Suppressor macrophage (primary cell): ENCODE measurements at places on chromosomes 1 and 21.

DNA sequence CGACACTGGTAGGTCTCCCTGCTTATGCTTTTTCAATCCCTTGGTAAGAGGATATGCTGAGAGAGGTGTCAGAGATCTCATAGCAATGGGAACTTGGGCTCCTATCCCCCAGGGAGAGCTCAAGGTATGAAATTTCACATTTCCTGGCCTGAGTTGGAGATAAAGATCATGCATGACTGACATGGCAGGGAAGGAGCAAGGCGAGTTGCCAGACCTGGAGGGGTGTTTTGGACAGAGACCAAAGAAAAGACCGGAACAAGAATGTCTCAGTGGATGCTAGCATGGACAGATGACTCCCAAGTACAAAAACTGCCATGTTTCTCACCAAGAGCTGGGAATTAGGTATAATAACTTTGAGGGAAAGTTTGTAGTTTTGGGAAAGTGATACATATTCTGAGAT lies 334.1 kb upstream of the B3GALT2 start:
- no peak for DNase-seq

DNA sequence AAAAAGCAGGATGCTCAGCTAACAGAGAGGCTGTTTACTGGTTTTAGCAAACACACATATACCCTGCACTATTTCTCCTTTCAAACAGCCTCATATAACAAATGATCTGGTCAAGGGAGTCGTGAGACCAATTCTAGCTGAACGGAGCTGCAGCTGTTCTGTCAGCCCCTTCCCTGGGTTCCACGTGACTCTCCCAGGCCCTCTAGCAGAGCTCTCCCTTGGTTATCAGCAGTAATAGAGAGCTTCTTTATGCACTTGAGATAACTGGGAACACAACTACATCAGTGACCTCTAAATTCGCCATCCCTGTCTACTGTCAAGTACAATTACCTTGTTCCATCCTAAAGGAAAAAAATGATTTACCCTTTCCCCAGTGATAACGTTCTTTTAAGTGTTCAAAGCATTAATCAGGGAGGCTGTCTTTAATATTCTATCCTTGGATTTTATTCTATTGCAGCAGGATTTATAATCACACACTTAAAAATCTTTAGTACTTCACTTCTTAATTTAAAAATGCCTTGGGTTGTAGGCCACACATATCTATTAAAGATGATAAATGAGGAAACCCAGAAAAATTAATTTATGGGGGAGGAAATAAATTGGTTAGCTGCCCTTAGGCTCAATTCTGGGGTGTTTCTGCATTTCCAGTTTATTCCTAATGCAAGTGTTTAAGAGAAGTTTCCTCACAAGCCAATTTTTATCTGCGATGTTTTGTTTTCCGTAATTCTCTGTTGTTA lies 28.2 kb downstream of the PTGER3 start:
- no peak for DNase-seq

DNA sequence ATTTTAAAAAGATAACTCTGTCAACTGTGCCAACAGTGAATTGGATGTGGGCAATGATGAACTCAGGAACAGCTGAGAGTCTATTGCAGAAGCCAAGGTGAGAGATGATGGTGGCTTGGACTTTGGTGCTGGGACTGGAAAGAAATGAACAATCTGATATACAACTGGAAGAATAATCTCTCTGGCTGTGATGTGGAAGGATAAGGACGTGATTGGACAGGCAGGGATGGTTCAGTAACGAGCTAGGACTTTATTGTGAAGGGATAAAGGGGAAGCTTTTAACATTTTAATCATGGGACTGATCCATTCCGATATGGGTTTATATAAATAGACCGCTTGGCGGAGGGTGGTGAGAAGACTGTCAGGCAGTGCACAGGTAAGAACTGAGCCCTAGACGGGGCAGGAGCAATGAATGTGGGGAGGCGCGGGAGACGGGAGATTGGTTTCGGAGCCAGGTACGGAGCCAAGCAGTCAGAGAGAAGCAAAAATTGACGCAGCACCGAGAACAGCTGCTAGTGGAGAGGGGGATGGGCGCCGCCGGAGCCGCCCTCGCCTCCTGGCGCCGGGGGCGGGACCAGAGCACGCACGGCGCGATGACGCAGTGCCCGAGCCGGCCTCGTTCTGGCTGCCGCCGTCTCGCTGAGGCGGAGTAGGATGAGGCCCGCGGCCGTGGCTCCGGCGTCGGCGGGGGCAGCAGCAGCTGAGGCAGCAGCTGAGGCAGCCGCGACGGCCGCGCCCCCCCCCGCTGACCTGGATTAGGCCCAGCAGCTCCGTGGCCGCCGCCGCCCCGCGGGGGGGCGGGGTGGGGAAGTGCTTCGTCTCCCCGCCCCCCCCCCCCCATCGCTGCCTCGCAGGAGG lies at the start of gene RNF11:
TSS of gene RNF11 (plus strand) at position 601 of the 858 bp plus-strand sequence. CDS start 484 bp downstream, outside the sequence.
- DNase-seq = peak; percentile 93

DNA sequence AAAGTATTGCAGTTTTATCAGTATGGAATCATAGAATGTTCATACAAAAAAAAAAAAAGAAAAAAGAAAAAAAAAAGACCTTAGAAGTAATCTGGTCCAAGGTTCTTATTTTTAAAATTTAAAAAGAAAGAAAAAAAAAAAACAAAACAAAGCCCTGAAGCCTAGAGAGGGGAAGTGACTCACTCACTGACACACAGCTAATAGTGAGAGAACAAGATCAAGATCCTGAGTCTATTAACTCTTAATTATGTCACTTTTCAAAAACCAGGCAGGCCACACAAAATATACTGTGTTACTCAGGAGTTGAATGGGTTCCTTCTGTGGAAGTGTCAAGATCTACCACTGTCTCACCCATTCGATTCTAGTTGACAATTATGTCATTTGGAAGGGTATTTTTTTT lies 433.9 kb upstream of the DAB1 start:
- DNase-seq = no peak

DNA sequence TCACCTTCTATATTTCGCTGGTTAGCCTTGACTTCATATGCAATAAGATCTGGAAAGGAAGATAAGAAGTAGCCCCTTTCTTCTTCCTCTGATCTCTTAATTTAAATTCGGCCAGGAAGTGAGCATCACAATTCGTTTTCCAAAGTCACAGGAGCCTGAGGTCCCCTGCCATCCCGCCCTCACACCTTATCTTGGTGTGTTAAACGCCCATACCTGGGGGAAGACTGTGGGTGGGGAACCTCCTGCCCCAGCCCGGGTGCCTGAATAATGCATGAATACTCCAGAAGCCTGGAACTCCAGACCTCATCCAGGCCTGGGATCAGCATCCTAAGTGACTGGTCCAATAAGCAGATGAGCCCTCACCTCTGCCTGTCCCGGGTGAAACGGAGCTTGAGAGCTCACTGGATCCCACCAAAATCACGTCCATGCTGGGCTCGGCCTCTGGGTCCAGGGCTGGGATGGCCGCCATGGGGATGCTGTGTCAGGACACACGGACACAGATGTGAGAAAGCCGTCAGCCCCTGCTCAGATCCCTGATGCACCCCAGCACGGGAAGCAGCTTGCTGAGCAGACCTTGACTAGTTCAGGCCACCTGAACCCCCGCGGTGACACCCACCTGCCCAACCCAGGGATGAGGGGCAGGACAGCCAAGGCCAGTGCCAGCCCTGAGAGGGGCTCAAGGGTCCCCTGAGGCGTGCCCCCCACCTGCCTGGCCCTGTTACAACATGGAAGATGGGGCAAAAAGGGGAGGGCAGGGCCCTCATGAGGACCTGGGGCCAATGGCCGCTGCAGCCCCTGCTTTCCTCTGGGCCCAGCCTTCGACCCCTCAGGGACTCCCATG lies 686 bp downstream of the DNMT3L start:
- DNase-seq = no peak

GRCh38 chr1:61119085-61119484 lies 36.7 kb downstream of the NFIA start:
- no peak for DNase-seq

DNA sequence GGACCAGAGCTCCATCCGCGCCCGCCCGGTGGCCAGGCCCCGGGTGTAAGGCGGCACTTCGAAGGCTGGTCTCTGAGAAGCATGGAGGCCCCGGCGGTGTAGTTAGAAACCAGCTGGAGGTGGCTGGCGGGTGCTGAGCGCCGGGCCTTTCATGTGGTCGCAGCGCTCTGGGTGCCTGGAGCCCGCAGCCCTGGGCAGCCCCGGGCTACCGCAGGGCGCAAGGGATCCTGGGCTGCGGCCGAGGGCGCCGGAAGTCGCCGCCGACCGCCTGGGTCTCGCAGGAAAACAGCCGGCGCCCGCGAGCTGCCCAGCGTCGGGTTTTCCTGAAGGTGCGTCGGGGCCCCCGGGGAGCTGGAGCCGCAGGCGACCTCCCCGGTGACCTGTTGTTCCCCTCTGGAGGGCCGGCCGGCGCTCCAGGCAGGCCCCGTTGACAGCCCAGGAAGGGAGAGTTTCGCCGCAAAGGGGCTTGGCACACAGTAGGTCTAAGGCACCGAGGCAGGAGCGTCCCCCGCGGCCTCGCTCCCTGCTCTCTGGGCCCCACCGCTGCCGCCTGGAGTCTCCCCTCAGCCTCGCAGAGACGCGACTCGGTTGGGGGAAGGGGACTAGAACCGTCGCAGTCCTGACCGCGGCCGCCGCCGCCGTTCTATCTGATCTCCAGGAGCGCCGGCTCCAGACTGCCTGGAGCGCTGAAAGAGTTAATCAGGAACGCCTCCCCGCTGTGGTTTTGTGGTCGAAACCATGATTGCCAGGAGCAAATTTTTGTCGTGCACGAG lies 2.7 kb downstream of the GRHL3 start:
- peak; percentile 66 for DNase-seq

- peak; percentile 17 for DNase-seq
Observed at GRCh38 chr1:245091818-245092637, 62.8 kb upstream of the KIF26B start.

GRCh38 chr1:28002600-28002999 lies 42.8 kb downstream of the XKR8 start:
- DNase-seq = no peak

DNA sequence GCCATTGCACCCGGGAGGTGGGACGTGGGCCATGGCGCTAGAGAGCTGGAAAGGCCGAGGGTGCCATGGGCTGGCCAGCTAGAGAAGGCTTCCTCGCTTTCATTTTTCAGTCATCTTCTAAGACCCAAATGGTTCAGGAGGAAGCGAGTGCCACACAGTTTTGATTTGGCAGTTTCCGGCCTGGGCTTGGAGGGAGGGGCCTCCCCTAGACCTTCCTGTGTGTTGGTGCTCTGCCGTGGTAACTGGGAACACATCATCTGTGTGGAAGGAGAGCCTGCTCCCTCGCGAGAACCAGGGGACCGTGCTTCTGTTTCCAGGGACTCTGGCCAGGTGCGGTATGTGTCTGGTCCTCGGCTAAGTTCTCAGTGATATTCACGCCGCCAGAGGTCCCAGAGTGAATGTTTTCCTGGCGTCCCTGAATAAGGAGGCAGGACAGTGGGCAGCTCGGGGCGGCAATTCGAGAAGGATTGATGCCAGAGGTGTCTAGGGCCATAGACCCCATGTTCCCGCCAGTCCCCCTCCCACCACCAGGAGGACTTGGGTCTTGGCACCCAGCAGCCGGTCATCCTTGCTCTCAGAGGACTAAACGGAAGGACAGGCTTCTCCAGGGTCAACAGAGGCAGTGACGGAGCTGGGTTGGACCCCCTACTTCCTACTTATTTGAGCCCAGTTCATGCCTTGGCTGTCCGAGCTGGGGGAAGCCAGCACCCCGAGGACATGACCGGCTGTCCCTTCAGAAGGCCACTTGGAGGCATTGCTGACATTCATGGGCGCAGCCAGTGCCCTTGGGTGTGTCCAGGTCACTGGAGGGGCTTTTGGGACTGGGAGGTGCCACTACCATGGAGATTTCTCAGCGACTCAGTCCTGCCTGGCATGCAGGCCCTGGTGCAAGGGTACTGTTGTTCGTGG lies 2.7 kb upstream of the NPHP4 start:
- DNase-seq = peak; percentile 52

- no peak for DNase-seq
Observed at GRCh38 chr1:114435088-114435715, 75.8 kb downstream of the TRIM33 start.

DNA sequence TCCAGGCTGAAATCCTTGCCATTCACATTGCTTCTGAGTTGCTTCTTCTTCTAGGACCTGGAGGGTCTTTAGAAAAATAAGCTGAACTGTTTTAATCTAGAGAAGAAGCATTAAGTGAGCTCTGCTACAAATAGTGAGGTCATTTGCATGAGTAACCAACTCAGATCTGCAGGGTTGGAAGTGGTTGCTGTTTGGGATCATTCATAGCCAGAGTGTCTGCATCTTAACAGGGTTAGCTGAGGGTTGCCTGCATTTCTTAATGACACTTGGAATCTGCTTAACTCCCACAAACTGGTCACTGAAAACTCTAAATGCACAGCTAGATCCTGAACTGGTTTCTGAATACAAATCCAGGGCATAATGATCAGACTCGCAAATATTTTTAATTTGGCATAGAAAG lies 9.9 kb downstream of the CNIH3 start:
- no peak for DNase-seq

GRCh38 chr1:242185731-242186130 lies 186.8 kb upstream of the MAP1LC3C start:
- DNase-seq = no peak

DNA sequence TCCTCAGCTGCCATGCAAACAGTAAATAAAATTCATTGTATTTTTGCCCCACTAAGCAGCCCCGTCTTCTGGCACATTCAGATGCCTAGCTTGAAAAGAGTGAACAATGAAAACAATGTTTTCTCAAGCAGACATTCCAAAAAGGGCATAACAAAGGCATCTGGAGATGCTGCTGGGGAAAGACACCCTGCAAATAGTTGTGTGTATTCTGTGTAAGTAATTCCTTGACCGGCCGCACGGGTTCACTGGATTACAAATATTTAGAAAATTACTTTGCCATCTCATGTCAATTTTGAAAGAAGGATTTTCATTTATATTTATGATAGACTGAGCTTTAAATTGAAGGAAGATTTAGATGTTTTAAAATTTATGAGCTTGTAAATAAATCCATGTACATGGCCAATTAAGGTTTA lies 142.2 kb downstream of the SLC45A1 start:
- no peak for DNase-seq

DNA sequence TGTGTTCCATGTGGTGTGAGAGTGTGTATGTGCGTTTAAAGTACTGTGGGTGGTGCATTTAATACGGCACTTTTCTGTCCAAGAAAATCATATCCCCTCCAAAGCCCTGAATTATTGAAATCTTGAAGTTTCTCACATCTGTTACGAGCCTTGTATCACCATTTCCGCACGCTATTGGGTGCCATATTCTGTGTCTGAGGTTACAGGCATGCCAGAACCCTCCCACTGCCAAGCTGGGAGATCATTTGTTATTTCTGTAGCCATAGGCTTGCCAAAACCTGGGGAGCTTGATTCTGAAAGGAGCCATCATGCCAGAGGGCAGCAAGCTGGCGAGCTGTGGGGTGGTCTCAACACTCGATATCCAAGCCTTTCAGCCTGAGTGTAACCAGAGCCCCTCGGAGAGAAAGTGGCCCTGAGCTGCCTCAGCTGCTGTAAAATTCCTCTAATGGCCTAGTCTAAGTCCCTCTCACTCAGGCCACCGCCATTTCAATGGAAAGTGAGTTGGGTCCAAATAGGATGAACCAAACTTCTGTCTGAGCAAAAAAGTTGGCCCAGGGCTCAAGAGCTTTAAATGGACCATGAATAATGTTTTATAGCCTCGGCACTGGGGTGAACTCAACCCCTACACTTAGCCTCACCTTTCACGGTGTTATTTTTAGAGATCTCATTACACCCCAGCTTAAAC lies 298.4 kb upstream of the DUSP10 start:
- no peak for DNase-seq
